ENCODE measurements at places on chromosomes 16 and 17.
A peak's percentile ranks its signal among the peaks of the same experiment; 100 is the strongest.

GRCh38 chr16:12426122-12426521 is 377.6 kb downstream of the CPPED1 start:
- peaks cover 5% of the 10 kb centered on the region for H3K4me1 ChIP-seq
- H3K27me3 ChIP-seq, result no peaks in the 10 kb centered on the region
- no peaks in the 10 kb centered on the region for H3K36me3 ChIP-seq
- H3K4me3 ChIP-seq, result no peak overlapping the region
- H3K27ac ChIP-seq, result no peak overlapping the region

DNA sequence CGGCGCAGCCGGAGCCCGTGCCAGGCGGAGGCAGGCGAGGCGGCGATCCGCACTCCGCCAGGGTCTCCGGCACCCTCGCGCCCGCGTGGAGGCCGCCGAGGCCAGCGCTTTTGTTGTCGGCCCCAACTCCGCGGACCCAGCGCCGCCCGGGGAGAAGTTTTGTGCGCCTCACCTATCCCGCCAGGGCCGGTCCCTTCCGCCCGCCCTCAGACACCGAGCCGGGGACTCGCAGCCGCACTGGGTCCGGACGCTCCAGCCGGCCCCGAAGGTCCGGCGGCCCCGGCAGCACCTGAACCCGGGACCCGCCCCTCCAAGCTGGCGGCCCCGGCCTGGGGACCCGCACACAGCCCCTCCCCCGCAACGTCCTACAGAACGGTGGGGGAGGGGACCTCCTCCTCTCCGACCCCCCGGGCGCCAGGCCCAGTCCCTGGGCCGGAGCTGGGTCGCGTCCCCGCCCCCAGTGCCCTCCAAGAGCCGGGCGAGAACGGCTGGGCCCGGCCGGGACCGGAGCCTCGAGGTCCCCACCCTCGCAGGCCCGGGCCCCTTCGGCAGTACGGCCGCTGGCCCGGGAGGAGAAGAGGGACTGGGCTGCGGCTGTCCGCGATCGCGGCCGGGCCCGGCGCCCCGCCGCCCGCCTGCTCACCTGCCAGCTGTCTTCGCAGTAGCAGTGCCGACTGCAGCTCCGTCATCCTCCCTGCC is 698 bp downstream of the UBE2G1 start:
- H3K4me3 ChIP-seq, result peak overlapping the region; percentile 93
- H3K27ac ChIP-seq, result peak overlapping the region; percentile 83
- peaks cover 3% of the 10 kb centered on the region for H3K4me1 ChIP-seq
- no peaks in the 10 kb centered on the region for H3K27me3 ChIP-seq
- DNase-seq, result peak; percentile 44

DNA sequence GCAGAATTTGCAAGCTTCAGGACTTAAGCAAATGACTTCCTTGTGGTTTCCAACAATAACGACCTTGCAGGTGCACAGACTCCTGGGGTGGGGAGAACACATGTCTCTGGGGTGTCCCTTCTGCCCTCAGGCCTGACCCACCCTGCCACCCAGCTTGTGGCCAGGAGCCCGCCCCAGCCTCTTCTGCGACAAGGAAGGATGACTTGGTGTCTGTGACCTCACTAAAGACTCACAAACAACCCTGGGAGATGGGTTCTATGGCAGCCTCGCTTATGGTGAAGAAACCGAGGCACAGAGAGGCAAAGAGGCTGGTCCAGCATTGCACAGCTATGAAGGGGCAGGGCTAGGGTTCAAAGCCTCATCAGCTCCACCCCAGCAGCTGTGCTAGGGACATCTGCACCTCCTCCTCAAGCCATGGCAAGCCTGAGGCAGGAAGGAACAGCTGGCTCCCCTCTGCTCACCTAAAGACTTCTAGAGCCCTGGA is 2.6 kb downstream of the ATP2A3 start:
- H3K4me3 ChIP-seq, result no peak overlapping the region
- DNase-seq, result no peak
- no peak overlapping the region for H3K27ac ChIP-seq
- H3K4me1 ChIP-seq, result no peaks in the 10 kb centered on the region
- no peaks in the 10 kb centered on the region for H3K36me3 ChIP-seq

DNA sequence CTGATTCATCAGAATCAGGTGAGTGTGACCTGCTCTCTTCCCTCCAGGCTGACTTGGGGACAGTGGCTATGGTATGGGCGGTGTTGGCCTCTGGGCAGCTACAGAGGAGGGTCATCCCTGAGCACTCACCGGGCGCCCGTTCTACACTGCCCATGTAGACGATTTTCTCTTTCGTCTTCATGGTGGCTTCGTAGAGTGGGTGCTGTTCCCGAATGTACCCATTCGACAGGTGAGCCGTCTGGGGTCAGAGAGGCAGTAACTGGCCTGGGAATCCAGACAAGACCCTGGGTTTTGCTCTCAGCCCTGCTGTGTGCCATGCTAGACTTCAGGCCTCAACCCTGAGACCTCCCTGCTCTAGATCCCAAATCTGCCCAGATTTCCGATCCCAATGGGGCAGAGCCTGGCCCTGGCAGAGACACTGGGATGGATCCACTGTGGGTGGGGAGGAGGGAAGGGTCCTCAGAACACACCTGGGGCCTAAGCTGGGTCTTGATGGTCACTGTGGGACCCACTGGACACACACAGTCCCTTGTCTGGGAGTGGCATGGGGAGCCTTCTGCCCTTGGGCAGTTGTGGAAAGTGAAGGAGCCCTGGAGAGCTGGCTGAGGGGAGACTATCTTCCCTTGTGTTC is 13.2 kb downstream of the USP6 start:
- no peaks in the 10 kb centered on the region for H3K27me3 ChIP-seq
- no peaks in the 10 kb centered on the region for H3K36me3 ChIP-seq
- no peak for DNase-seq
- no peaks in the 10 kb centered on the region for H3K4me1 ChIP-seq
- no peak overlapping the region for H3K27ac ChIP-seq
- H3K4me3 ChIP-seq, result no peak overlapping the region

DNA sequence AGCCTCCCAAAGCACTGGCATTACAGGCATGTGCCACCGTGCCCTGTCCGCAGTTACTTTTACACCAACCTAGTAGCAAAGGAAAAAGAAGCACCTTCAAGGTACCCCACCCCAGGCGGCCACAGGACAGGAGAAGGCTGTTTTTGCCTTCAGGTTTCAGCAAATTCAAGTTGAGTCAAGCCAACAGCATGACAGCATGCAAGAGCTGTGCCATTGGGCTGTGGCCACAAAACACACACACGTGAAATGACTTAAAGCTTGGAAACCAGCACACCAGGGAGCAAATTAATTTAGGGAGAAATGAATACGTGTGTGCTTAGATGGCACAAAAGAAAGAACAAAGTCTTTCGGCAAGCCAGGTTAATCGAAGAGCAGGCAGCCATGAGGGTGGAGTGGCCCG is 39.7 kb downstream of the ERCC4 start:
- no peak overlapping the region for H3K27ac ChIP-seq
- H3K4me3 ChIP-seq, result no peak overlapping the region
- H3K4me1 ChIP-seq, result peaks cover 6% of the 10 kb centered on the region
- no peaks in the 10 kb centered on the region for H3K27me3 ChIP-seq
- H3K36me3 ChIP-seq, result no peaks in the 10 kb centered on the region
- DNase-seq, result no peak

GRCh38 chr16:26454102-26454501 is 612.6 kb upstream of the C16orf82 start:
- H3K4me1 ChIP-seq, result no peaks in the 10 kb centered on the region
- no peak for DNase-seq
- H3K27me3 ChIP-seq, result no peaks in the 10 kb centered on the region
- H3K4me3 ChIP-seq, result no peak overlapping the region

- H3K4me1 ChIP-seq, result no peaks in the 10 kb centered on the region
- no peak overlapping the region for H3K4me3 ChIP-seq
- H3K27ac ChIP-seq, result no peak overlapping the region
- no peaks in the 10 kb centered on the region for H3K27me3 ChIP-seq
- no peaks in the 10 kb centered on the region for H3K36me3 ChIP-seq
Measured at GRCh38 chr17:81075307-81075706, 40.4 kb downstream of the BAIAP2 start.

GRCh38 chr16:79509211-79509631 is 91.3 kb downstream of the MAF start:
- H3K4me1 ChIP-seq, result no peaks in the 10 kb centered on the region
- H3K27ac ChIP-seq, result no peak overlapping the region
- H3K4me3 ChIP-seq, result no peak overlapping the region
- DNase-seq, result no peak
- no peaks in the 10 kb centered on the region for H3K27me3 ChIP-seq

DNA sequence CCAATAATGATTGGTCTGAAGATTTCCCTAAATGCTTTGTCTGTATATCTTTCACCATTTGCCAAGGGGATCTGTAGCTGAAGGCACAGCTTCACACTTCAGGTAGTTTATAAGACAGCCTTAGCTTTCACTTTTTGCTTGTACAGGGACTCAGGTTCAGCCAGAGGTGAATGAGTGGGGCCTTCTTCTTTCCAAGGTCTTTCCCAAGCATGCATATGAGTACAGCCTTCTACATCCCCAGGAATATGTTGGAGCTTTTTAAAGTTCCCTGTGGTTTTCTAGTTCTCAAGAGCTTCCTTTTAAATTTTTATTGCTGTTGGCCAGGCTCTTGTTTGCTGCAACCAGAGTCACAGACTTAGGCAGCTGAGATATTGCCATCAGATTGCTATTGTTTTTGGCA is 17.9 kb upstream of the SPDYE4 start:
- no peaks in the 10 kb centered on the region for H3K4me1 ChIP-seq
- H3K4me3 ChIP-seq, result no peak overlapping the region
- H3K27me3 ChIP-seq, result no peaks in the 10 kb centered on the region
- no peaks in the 10 kb centered on the region for H3K36me3 ChIP-seq
- no peak overlapping the region for H3K27ac ChIP-seq
- DNase-seq, result no peak

DNA sequence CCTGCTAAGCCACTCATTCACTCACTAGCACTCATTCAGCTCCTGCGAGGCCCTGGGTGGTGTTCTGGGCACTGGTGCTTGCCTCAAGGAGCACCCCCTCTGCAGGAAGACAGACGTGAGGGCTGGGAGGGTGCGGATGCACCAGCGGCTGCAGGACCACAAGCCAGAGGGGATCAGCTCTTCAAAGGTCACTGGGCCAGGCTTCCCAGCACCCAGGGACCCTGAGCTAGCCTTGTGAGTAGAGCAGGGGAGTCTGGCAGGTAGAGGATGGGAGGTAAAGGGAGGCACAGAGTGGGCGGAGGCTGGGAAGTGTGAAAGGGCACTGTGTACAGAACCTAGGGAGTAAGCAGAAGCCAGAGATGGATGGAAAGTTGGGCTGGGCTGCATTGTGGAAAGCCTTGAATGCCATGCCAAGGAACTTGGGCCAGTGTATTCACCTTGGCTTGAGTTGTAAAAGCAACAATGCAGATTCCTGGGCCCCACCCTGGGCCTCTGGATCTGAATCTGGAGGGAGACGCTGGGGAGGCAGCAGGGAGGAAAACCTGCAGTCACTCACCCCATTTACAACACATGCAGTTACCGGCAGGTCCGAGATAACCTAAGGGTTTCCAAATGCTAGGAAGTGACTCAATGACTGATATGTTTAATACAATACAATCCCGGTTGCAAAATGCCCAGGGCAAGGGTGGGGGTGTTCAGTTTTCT is 1.7 kb downstream of the IL4R start:
- peaks cover 5% of the 10 kb centered on the region for H3K4me1 ChIP-seq
- DNase-seq, result no peak
- H3K4me3 ChIP-seq, result peak overlapping the region; percentile 90

- no peaks in the 10 kb centered on the region for H3K36me3 ChIP-seq
- DNase-seq, result no peak
Measured at GRCh38 chr17:48767263-48767774, 38.8 kb upstream of the HOXB13 start.

- H3K27me3 ChIP-seq, result no peaks in the 10 kb centered on the region
- DNase-seq, result no peak
- no peaks in the 10 kb centered on the region for H3K36me3 ChIP-seq
- no peak overlapping the region for H3K4me3 ChIP-seq
- H3K27ac ChIP-seq, result no peak overlapping the region
Measured at GRCh38 chr16:80719573-80719972, 84.8 kb downstream of the CDYL2 start.

GRCh38 chr17:71234349-71234748 is 886.5 kb upstream of the SOX9 start:
- H3K4me1 ChIP-seq, result no peaks in the 10 kb centered on the region
- H3K27me3 ChIP-seq, result no peaks in the 10 kb centered on the region
- no peak overlapping the region for H3K27ac ChIP-seq
- H3K4me3 ChIP-seq, result no peak overlapping the region
- H3K36me3 ChIP-seq, result no peaks in the 10 kb centered on the region

GRCh38 chr16:68406458-68407152 is 41.7 kb downstream of the SMPD3 start:
- no peaks in the 10 kb centered on the region for H3K27me3 ChIP-seq
- H3K36me3 ChIP-seq, result no peaks in the 10 kb centered on the region
- H3K27ac ChIP-seq, result no peak overlapping the region
- H3K4me3 ChIP-seq, result no peak overlapping the region
- no peaks in the 10 kb centered on the region for H3K4me1 ChIP-seq

DNA sequence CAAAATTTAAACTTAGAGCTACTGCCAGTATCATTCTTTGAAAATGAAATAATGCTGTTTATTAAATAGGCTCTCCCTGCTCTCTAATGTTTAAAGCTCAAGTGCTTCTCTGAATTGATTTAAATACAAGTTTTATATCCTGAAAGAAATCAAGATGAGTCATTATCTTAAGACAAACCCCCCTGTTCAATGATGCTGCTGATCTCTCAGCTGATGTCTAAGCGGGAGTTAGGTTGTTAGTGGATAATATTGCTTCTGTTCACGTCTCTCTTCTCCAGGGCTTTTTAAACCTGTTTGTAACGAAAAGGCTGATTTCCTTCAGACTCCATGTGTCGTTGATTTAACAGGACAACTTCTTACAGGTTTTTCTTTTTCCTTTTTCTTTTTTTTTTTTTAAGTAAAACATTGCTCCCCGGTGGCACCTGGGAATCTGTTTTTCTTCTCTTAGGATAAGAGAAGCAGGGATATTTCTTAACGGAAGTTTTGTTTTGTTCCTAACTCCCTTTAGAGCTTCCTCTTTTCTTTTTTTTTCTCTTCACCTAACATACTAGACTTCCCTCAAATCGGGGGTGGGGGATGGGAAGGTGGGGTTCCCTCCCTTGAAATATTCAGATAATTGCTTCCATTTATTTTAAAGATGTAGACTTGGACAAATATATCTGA is 807 bp upstream of the LYRM9 start:
- H3K27me3 ChIP-seq, result no peaks in the 10 kb centered on the region
- no peaks in the 10 kb centered on the region for H3K36me3 ChIP-seq
- H3K4me3 ChIP-seq, result peak overlapping the region; percentile 68
- DNase-seq, result no peak
- no peak overlapping the region for H3K27ac ChIP-seq

- no peak overlapping the region for H3K4me3 ChIP-seq
- peaks cover 4% of the 10 kb centered on the region for H3K27me3 ChIP-seq
- H3K4me1 ChIP-seq, result peaks cover 5% of the 10 kb centered on the region
- H3K36me3 ChIP-seq, result no peaks in the 10 kb centered on the region
Measured at GRCh38 chr16:88460496-88461330, 7.6 kb downstream of the ZFPM1 start.
